Daoy (cell line): ENCODE measurements at places on chromosomes 4 and X. TPM values are rescaled to one million over a fixed set of nuclear protein-coding genes. Genes with fewer than 3 reads are reported as not detected.

Gene DGKK
- total RNA-seq: 0.11 TPM in 1 of 2 replicates, not detected in the other

Gene TMPRSS11B
- not detected in 2 replicates for total RNA-seq

Gene TMEM271
- not detected in 2 replicates for total RNA-seq

Gene NSDHL
- 11.5 TPM in 2 replicates for total RNA-seq

- peak; percentile 62 for DNase-seq
Measured at GRCh38 chr4:140116442-140117104, 37.4 kb downstream of the MAML3 start.

- DNase-seq: peak; percentile 34
Measured at GRCh38 chrX:24506082-24506481, 41.0 kb downstream of the PDK3 start.

DNA sequence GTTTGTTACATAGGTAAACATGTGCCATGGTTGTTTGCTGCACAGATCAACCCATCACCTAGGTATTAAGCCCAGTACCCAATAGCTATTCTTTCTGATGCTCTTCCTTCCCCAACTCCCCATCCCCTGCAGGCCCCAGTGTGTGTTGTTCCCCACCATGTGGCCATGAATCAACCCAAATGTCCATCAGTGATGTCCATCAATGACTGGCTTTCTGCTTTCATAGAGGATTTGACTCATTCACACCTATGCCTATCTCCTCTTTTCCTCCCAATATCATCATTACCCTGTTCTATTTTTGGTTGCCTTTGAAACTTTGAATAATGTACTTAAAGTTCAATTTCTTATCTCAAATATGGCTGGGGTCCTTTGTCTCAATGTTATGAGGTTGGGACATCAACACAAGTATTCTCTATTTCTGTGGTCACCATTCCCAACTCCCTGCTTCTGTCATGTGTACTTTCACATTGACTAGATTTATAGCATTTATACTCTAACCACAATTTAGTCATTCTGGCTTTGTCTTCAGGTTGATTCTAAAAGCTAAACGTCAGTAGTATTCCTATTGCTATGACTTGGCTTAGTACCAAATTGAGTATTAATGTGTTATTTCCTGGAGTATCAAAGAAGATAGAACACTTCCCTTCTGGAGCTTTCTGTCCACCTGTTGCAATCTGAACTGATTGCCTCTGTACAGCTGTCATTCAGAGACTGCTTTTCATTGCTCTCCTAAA lies 107.2 kb downstream of the TAB3 start:
- DNase-seq: no peak
